ENCODE measurements at places on chromosomes 12 and 14. TPM values are rescaled to one million over a fixed set of nuclear protein-coding genes. Genes with fewer than 3 reads are reported as not detected.

NPFF gene
- not detected for total RNA-seq

FGF23 gene
- total RNA-seq: not detected

- no peak for DNase-seq
These were observed 6.5 kb downstream of the NFE2 start for GRCh38 chr12:54294152-54294952.

DNA sequence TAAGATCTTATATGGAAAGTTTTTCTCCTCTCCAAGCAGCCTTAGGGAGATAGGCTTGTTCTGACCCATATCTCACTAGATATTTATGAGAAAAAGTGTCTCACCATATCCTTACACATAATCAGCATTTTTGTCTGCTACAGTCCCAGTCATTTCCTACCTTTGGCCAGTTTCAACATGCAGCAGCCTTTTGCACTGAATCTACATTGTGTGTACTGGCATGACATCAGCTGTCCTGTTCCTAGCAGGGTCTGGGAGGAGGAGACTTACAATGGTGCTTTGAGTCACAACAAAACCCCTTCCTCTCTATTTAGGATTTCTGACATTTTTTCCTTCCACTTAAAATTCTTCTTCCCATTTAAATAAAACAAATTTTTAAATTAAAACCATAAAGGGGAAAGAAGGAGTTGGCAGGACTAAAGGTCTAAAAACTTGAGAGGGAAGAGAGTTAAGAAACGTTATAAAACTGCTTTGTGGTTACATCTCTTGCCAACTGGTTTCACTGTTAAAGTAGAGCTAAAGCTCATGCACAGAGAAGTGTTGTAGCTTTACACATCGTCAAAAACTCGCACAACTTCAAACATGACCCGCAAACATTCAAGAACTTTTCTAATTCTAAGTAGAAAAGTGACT, 53.3 kb upstream of the CERS5 start:
- no peak for DNase-seq

- DNase-seq: no peak
These were observed 1.0 kb downstream of the ITFG2 start for GRCh38 chr12:2813214-2814185.

- DNase-seq: no peak
These were observed 75.1 kb downstream of the SLC24A4 start for GRCh38 chr14:92397953-92398564.

- no peak for DNase-seq
These were observed 51.2 kb upstream of the OXA1L start for GRCh38 chr14:22715186-22715812.

GRCh38 chr12:112401903-112402498, 7.4 kb downstream of the RPL6 start:
- DNase-seq: no peak

GRCh38 chr12:87317302-87317701, 711.9 kb downstream of the C12orf50 start:
- no peak for DNase-seq

- DNase-seq: no peak
These were observed 9.1 kb upstream of the KCNA5 start for GRCh38 chr12:5034603-5035002.

GRCh38 chr12:24754690-24755638, 193.9 kb downstream of the BCAT1 start:
- DNase-seq: no peak
